ENCODE measurements at places on chromosomes 6 and 20.

DNA sequence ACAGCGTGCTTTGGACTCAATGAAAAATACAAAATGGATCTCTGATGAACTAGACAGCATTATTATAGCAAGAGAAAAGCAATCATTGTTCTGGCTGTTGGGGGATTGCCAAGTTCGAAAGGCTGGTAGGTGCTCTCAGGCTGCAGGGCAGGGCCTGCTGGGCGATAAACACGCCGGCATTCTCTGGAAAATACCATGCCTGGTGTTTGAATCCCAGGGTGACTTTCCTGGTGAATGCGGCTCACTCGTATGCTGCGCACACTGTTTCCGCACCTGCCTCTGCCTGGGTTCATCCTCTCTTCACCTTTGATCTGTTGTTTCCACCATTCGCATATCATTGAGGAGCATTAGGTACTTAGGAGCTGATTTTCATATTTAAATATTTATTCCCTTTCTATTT is 37.4 kb downstream of the GCNT2 start:
- peak; percentile 58 for DNase-seq

DNA sequence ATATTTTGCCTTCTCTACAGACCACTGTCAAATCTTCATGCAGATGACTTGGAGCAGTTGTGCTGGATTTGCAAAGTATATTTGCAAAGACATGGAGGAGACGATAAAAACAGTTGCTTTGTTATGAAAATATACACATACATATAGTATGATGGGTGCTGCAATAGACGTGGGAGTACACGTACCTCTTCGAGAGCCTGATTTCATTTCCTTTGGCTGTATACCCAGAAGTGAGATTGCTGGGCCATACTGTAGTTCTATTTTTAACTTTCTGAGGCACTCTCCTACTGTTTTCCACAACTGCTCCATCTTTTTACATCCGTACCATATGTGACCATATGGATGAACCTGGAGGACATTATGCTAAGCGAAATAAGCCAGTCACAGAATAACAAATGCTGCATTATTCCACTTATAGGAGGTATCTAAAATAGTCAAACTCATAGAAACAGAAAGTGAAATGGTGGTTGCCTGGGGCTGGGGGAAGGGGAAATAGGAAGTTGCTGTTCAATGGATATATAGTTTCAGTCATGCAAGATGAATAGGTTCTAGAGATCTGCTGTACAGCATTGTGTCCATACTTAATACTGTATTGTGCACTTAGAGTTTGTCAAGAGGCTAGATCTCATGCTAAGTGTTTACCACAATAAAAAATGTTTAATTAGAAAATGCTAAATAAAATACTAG is 223.8 kb downstream of the HAO1 start:
- peak; percentile 40 for DNase-seq

- DNase-seq: no peak
Measured at GRCh38 chr6:132520953-132521352, 8.0 kb upstream of the STX7 start.

- DNase-seq: peak; percentile 85
Measured at GRCh38 chr20:10619427-10619826, 54.4 kb downstream of the JAG1 start.

- DNase-seq: no peak
Measured at GRCh38 chr20:24064092-24064491, 75.5 kb upstream of the GGTLC1 start.

GRCh38 chr6:142706210-142706609 is 238.8 kb downstream of the HIVEP2 start:
- no peak for DNase-seq

DNA sequence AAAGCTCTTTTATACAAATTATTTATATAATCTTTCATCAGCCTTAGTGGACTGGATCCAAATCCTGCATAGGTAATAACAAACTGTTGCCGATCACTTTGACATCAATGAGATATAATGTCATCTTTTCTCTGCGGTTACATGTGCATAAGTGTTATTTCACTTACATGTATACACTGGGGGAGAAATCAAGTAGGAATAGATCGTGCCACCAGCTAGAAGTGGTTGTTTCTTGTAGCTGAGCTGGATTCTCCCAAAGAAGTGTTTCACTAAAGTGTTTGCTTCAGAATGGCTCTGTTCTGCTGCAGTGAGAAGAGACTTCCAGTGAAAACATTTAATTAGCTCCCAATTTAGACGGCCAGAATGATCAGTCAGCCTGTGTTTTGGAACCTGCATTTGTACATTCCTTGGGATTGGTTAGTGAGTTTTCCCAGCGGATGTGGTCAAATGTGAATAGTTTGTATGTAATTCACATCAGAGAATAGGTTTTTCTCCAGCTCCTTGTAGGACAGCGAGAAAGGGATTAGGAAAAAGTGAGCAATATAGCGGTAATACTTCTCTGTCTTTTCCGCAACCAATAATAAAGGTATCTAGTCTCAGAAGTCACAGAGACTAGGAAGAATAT is 163.1 kb upstream of the CCN2 start:
- no peak for DNase-seq

DNA sequence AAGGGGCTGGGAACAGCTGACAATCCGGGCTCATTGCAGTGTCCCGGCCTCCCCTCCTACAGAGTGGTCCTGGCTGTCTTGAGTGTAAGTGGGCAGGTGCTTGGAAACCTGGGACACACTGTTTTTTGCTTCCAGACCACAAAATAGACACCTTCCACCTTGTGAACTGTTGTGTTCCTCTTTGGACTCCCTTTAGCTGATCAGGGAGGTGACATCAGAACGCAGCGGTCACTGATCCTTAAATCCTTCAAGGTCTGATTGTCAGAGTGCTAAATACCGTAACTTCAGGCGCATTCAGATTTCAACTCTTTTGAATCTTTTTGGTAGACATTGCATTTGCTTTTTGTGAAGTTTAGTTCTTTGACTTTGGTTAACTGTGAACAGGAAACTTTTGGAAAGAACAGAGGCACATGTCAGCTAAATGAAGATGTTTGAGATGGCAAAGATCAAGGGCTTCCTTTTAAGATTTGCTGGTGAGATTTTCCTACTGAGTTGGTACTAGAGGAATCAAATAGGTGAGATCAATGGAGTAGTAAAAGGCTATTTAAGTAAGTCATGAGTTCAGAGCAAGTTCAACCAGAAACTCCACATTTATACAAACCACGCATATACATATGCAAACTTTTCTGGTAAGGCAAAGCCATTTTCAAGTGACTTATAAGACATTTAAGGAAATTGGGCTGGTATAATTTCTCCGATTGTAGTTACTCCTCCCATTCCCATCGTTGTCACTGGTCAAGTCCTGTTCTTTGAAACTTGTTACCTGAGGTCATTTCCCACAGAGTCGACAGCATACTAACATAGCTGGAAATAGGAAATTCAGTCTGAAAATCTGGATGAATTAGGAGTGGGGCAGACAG is 6.3 kb downstream of the PPP1R3G start:
- DNase-seq: no peak

DNA sequence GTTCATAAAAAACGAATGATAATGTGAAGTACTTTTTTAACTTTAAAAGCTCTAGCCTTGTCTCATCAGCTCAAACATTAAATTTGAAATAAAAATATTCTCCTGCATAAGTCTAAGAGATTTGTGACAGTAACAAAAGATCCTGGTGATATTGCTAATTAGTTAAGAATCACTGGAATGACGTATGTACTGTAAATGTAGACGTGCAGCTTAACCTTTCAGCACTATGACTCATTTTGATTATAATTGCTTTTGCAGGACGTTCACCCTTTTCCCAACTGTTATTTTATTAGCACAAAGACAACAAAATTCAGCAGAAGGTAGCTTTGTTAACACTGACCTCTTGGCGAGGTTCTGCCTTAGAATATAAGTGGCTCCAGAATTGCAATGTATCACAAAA is 68.6 kb downstream of the TENT5A start:
- no peak for DNase-seq

GRCh38 chr6:139852488-139853140 is 478.2 kb upstream of the CITED2 start:
- DNase-seq: no peak

DNA sequence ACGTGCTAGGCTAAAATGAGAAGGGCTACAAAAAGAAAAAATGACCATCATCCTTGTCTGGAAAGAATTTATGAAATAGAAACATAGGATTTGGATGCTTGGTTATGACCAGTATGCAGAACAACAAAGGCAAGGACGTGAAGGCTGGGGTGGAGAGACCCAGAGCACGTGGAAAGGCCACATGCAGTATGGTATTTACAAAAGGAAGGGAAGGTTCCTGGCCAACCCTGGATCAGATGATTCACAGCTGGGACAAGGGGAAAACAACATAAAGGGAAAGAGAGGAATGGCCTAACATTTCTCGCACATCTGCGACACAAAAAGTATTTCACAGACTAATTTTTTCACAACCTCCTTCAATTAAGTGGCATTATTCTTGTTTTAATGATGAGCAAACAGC is 8.2 kb downstream of the STX7 start:
- DNase-seq: peak; percentile 42

GRCh38 chr6:11291582-11291981 is 59.1 kb upstream of the NEDD9 start:
- DNase-seq: no peak

GRCh38 chr6:11393713-11394627 is 143.6 kb upstream of the TMEM170B start:
- DNase-seq: no peak

DNA sequence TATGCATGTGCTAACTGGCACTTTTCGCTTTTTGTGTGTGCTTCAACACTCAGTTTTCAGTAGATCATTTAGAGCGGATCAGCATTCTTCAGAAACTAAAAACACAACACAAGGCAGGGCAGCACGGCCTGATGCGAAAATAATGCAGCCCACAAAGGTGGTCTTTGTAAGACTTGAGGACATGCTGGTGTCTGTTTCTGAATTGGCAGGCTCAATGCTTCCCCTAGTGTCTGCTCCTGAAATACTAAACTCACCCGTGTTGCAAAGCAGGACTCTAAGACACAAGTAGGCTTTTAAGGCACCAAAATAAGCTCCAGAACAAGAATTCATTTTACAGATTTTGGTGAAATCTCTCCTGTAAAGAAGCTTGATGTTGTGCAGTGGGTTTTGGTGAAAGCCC is 676.5 kb downstream of the TENT5A start:
- DNase-seq: peak; percentile 40

- DNase-seq: no peak
Measured at GRCh38 chr20:25233016-25233772, 14.7 kb upstream of the PYGB start.

- DNase-seq: no peak
Measured at GRCh38 chr20:926670-927069, 10.5 kb upstream of the ANGPT4 start.

DNA sequence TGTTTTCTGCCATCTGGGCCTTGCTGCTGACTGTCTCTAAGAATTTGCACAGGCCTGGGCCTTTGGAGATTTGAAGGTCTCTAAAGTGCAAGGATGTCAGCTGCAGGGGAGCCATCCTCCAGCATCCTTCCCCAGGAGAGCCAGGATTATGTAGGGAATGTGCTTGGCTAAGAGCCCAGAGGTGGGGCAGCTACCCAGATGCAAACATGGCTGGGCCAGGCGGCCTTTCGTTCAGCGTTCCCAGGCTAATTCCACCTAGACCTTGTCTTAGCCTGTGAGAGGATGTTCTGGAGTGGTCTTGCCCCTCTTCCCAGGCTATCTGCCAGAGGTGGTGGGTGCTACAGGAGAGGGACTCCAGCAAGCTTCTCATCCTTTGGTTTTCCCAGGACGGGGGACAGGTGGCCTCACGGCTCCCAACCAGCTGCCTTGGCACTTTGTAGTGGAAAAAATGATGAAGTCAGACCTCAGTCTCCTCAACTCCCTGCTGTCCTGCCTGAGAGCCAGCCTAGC is 7.7 kb upstream of the PTGIS start:
- DNase-seq: no peak

DNA sequence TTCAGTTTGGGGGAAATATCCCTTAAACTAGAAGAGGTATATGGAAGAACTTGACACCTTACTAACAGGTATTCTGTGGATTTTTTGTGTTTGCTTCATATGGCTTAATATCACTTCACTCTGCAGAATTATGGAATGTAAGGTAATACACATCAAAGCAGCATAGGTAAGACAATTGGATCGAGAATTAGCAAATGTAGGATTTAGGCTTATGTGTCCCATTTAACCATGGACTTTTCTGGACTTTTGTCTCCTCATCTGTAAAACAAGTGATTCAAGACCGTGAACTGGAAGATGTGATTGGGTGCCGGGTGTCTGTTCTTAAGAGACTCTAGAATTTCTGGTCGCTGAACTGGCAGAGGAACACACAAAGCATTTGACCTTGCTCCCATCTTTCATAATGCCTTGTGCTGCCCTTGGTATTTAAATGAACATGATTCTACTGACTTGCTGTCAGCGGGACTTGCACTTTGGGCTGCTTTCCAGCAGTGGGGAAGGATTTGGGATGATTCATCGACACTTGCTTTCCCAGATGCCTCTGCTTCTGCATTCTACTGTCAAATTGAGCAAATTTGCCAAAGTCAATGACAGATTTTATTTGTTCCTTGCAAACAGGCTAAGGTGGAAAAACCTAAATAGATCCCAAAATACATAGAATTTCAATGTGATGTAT is 199.8 kb downstream of the PLCB1 start:
- no peak for DNase-seq

GRCh38 chr6:90004511-90004910 is 110.2 kb downstream of the GJA10 start:
- no peak for DNase-seq

DNA sequence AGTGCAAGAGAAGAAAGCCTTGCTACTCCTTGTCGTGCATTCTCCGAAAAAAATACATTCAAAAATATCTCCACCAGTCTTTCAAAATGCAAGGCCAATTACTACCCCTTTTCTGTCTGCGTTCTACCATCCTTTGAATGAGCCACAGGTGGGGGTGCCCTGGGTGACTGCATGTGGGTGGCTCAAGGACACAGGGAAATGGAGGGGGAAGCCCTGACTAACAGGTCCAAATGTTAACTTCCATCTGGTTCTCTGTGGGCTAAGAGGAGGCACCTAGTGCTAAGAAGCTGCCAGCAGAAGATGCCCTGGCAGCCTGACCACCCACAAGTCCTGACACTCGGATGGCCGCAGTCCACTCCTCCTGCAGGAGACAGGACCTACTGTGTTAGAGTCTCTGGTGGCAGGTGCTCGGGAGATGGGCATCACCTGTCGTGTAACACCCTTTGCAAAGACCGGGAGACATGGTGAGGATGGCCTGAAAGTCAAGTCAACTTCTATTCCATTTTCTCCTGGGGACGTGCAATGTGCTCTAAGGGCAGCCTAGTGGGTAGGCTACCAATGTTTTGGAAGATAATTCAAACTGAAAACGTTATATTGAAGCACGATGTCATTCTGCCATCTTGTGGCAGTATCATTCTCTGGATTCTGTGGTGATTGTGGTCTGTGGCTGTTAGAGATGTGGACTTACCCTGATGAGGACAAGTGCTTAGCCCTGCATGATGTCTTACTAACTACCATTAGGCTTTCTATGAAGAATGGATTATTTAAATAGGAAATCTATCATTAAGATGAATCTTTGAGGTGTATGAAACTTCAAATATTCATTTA is 27.4 kb upstream of the IGF2R start:
- DNase-seq: peak; percentile 38

DNA sequence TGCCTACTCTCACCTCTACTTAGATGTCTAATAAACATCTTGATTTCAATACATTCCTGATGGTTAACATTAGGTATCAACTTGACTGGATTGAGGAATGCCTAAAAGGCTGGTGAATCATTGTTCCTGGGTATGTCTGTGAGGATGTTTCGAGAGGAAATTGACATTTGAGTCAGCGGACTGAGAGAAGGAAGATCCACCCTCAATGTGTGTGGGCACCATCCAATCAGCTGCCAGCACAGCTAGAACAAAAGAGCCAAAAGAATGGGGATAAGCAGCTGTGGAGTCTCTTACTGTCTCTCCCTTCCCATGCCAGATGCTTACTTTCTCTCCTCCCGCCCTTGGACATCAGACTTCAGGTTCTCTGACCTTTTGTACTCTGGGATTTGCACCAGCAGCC is 128.6 kb upstream of the HS3ST5 start:
- no peak for DNase-seq

Measured in foreskin melanocyte (primary cell).